ENCODE measurements at places on chromosomes 2 and 18.

DNA sequence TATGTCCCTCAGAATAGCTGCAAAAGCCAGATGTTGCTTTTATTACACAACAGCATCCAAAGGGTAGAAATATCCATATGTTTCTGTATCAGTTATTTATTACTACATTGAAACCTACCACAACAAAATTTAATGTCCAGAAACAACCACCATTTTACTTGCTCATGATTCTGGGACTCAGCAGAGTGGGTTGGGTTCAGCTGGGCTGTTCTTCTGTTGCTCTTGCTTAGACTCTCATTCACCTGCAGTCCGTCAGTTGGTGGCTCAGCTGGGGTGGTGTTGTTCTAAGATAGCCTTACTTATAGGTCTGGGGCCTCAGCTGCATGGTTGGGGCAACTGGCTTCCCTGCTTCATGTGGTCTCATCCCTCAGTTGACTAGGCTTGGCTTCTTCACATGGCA is 21.7 kb downstream of the AQP4 start:
- no peak for DNase-seq

DNA sequence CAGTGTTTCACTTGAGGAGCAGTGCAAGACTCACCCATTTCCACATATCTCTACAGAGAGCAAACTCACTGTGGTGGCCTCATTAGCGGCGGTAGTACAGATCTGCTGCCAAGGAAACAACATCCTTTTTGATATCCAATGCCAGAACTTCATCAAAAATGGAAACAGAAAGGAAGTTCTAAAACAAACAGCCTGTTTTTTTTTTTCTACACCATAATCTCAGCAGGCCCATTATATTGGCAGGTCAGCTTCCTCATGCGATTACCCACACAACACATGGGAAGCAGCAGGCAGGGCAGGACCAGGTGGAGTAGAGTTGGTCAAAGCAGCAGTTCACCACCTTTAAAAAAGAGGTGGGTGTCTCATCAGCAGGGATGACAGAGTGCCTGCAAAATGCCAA is 678.9 kb upstream of the CELF4 start:
- no peak for DNase-seq

GRCh38 chr2:18837240-18837639 is 247.9 kb upstream of the NT5C1B start:
- DNase-seq: no peak

GRCh38 chr18:11482271-11482670 is 127.1 kb upstream of the SLC35G4 start:
- DNase-seq: no peak

DNA sequence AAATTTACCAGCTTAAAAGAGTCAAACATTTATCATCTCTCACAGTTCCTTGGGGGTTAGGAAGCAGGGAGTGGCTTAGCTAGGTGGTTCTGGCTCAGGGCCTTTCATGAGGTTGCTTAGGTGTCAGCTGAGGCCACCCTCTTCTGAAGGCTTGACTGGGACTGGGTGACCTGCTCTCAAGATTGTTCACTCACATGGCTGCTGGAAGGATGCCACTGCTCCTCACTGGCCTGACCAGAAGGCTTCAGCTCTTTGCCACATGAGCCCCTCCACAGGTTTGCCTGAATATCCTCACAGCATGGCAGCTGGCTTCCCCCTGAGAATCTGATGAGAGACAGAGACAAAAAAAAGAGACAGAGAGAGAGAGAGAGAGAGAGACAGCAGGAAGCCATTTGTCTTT is 17.3 kb upstream of the RNF152 start:
- no peak for DNase-seq

DNA sequence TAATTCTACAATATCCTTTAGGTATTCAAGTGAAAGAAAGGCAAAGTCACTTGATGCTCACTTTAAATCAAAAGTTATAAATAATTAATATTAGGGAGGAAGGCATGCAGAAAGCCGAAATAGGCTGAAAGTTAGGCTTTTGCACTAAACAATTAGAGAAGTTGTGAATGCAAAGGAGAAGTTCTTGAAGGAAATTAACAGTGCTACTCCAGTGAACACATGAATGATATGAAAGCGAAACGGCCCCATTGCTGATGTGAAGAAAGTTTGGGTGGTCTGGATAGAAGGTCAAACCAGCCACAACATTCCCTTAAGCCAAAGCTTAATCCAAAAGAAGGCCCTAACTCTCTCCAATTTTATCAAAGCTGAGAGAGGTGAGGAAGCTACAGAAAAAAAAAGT is 103.1 kb upstream of the CXCR4 start:
- no peak for DNase-seq

- DNase-seq: no peak
Measured at GRCh38 chr2:121721926-121722325, 14.7 kb downstream of the NIFK start.

DNA sequence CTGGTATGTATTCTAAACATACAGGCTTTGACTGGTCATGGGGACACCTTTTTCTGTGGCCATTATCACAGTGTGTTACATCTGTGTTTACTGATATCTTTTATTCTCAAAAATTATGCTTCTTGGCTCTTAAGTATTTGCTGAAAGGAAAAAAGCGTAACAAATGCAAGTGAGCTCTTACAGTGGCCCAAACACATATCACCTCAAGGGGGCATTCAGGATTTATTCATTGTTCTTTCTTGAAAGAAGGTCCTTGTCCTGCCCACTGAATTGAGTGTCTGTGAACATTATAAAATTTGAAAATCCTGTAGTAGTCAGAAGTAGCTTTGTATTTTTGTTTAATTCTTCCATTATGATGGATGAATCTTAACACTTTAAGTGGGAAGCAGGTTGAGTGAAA is 454.5 kb downstream of the XIRP2 start:
- DNase-seq: peak; percentile 12

GRCh38 chr18:61972389-61973264 is 79.8 kb upstream of the RNF152 start:
- DNase-seq: no peak
